ENCODE measurements at places on chromosomes 12 and 14.
A peak's percentile ranks its signal among the peaks of the same experiment; 100 is the strongest.

- DNase-seq, result no peak
These were observed 8.7 kb upstream of the ITFG2 start for GRCh38 chr12:2803635-2804392.

DNA sequence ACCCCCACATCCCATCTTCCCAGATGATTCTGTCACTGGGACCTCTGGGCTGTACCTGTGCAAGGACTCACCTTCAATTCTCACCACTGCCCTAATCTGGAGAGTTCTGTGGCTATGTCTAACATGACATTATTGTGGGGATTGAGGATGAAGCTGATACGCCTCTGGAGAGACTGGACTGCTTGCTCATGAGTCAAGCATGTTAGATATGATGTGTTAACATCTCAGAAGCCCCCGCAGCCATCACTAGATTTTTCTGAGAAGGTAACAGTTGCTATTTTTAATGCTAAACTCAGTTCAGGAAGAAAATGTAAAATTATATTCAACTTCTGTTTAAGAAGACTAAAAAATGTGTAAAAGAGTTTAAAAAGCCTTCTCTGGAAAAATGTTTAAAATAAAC is 25.7 kb downstream of the JKAMP start:
- DNase-seq, result no peak

DNA sequence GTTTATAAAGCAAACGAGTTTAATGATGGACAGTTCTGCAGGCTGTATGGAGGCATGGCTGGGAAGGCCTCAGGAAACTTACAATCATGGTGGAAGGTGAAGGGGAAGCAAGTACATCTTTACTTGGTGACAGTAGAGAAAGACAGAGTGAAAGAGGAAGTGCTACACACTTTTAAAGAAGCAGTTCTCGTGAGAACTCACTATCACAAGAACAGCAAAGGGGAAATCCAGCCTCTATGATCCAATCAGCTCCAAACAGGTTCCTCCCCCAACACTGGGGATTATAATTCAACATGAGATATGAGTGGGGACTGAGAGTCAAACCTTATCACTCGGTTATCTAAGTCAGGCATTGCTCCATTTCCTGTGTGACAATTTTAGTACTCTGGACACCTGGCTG is 189.9 kb upstream of the CNTN1 start:
- no peak for DNase-seq

DNA sequence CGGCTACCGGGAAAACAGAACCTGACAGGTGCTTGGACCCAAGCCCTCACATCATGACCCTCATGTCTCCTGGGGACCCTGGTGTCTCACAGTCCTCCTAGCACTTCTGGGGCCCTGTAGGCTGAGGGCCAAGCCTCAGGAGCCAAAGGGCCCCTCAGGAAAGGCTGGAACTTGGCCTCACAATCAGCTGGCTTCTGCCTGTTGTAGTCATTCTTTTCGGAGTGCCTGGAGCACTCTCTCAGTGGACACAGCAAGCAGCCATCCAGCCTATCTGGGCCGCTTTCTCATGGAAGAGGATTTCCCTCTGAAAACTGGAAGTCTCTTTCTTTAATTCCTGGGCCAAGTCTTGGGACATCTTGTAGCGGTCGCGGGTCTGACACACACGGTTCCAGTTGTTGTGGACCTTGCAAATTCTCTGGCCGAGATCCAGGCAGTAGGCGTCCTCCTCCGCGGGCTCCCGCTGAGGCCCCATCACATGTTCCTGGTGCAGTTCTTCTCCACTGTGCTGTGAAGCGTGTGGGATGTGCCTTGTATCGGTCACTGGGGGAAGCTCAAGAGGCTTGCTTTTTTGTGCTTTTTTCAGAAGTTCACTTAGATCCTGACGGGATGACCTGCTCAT is 169.3 kb downstream of the EMP1 start:
- DNase-seq, result no peak

DNA sequence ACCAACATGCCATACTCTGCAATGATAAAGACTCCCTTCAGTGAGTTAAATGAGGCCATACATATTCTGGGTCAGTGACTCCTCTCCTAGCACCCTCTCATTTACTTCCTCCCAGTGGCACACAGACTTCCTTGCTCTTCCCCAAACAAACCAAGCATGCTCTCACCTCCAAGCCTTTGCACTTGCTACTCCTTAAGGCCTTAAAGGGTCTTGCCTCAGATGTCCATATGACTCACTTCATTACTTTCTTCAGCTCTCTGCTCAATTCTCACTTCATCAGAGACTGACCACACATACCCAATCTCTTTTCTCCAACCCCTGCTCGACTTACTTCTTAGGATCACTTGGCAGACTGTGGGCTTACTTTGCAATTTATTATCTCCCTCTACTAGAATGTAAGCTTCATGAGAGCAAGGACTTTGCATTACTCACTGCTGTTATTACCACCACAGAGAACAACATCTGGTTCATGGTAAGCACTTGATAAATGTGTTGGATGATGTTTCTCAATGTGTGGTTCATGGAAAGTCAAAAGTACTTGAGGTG is 22.8 kb downstream of the DDX24 start:
- DNase-seq, result no peak

GRCh38 chr12:78236264-78236663 is 405.6 kb downstream of the NAV3 start:
- DNase-seq, result no peak

- DNase-seq, result no peak
These were observed 117.4 kb upstream of the SOX5 start for GRCh38 chr12:24066865-24067264.

- DNase-seq, result no peak
These were observed 111.9 kb downstream of the CALM1 start for GRCh38 chr14:90508536-90509254.

- DNase-seq, result no peak
These were observed 2.7 kb downstream of the CHST11 start for GRCh38 chr12:104459368-104459909.

- DNase-seq, result peak; percentile 2
These were observed 65.9 kb upstream of the WSCD2 start for GRCh38 chr12:108063192-108063591.

DNA sequence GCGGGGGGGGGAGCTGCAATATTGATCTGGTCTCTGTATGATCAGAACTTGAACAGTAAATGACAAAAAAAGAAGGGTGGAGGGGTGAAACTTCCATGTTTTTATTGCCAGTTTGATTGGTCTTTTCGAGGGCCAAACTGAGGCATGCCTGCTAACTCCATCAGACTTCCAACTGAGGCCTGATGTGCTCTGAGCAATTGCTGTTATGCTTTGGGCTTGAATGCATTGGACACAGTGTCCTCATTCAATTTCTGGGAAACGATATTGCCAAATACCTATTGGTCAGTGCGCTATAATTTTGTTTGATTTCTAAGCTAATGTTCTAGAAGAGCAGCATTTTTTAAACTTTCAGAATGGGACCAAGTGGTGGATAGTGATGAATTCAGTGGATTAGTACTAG is 2.1 kb upstream of the SLC38A2 start:
- DNase-seq, result no peak

DNA sequence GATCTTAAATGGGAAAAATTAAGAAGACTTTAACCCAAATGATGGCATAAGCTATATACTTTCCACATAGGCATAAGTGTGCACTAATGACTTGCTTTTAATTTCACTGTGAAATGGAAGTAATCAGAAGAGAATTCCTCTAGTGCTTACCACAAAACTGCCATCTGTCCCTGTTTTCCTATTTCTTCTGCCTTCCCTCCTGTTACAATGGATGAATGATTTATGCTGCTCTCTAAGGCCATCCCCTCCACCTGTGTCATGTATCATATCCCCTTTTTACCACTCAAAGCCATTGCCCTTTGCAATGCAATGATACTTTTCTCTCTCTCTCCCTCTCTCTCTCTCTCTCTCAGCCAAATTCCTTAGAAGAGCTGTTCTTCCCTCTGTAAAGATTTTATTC is 109.1 kb downstream of the C12orf50 start:
- no peak for DNase-seq

DNA sequence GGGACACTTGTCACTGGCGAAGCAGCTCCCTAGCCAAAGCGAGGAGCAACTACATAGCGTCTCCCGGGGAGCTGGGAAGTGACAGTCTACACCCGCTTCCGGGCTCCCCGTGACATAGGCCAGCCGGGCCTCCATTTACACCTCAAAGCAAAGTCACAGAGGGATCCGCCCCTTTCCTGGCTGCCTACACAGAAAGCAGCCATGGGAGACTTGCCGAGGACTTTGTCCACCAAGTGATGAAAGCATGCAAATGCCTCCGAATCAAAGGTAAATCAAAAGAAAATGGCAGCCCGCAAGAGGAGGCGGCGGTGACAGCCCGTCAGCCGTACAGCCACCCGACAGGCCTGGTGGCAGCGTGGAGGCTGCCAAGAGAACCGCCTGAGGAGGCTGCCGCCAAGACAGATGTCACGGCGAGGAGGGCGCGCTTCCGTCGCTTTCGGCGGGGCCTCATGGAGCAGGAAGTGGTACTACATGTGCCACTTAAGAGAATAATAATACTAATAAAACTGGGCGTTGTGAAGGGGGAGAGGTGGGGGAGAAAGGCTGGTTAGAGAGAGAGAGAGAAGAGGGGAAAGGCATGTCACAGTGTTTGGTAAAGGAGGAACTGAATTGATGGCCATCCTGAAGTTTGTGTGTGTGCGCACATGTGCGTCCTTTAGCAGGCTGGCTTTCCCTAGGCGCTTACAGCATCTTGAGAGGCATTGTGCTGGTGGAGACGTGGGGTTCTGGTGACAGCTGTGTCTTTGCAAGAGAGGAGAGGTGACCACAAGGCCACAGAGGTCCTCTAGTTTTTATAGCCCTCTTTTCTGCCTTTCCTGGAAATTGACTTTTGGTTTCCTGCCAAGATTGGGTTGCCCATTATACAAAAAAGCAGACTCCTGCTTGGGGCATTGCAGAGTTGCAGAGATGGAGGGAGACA is 661.7 kb downstream of the VRK1 start:
- peak; percentile 49 for DNase-seq

- no peak for DNase-seq
These were observed 12.4 kb upstream of the ETFBKMT start for GRCh38 chr12:31647086-31647491.

- DNase-seq, result no peak
These were observed 23.0 kb downstream of the OSBPL8 start for GRCh38 chr12:76536546-76536945.

DNA sequence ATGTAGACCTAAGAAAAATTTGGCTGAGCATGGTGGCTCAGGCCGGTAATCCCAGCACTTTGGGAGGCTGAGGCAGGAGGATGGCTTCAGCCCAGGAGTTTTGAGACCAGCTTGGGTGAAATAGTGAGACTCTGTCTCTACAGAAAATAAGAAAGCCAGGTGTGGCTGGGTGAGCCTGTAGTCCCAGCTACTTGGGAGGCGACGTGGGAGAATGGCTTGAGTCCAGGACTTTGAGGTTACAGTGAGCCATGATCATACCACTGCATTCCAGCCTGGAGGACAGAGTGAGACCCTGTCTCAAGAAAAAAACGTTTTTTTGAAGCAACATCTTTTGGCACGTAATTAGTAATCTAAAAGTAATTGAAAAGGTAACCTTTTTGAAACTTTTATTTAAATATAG is 70.9 kb downstream of the FERMT2 start:
- no peak for DNase-seq

GRCh38 chr12:47350062-47350408 is 270.3 kb upstream of the AMIGO2 start:
- no peak for DNase-seq

- no peak for DNase-seq
These were observed 881.5 kb downstream of the RPS29 start for GRCh38 chr14:48704639-48705038.

DNA sequence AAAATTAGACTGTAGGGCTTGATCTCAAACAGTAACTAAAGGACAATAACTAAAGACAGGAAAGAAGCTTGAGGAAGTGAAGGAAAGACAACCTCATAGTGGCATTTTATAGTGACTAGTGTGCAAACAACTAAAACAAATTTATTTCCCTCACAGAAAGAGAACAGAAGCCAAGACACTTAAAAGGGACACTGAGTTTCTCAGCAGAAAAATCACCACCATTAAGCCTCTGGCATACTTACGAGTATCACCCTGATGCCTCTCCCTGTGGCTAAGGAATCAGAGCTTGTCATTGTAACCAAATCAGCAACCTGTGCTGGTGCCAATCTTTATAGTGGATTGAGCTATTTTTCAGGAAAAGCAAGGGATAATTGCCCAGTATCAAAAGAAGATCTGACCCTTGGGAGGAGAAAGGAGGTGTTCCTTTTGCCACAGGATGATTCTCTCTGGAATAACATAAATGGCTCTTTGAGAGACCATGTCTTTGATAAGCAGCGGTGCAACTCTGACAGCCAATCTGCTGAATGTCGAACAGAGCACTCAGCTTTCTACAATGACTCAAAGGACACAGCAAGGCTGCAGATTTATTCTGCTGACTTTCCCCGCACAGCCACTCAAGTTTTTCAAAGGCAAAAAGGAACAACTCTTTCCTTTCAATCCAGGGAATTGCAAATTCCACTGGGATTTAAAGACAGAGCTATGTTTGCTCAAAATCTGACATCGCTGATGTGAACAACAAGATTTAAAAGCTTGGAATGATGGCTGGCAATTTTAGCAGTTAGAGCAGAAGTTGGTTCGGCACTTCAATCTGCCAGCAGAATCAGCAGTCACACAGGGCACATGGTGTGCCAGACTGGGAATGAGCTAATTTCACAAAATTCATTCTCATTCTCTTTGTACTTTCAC is 34.6 kb downstream of the ATF7 start:
- DNase-seq, result no peak

GRCh38 chr12:103207936-103208335 is 250.5 kb downstream of the ASCL1 start:
- DNase-seq, result peak; percentile 20

DNA sequence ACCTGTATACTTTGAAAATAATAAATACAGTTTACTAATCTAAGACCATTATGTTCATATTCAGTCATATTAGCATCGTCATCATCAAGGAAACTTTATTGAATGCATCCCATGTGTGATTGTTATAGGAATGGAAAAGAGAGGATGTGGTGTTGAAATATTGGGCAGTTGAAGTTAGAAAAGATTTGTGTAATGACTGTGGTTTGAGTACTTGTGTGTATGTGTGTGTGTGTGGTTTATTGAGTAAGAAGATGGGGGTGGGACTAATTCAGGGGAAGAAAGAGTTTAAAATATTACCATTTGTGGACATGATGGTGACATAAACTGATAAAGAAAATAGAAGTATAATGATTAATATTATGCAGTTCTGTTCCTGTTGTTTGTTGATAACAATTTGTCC is 238.7 kb upstream of the SEL1L start:
- no peak for DNase-seq

DNA sequence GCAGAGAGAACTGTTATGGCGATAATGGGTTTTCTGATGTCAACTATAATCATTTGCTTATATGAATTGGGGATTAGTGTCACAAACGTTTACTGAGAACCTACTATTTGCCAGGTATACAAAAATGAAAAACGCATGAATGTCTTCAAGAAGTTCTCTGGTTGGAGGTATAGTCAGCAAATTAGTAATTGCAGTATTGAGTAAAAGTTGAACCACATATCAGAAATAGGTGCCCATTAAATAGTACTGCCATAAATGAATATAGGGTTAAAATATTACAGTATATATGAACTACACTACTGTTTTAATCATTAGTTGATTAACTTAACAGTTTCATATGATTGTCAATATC is 60.0 kb downstream of the PTPRB start:
- no peak for DNase-seq

GRCh38 chr12:100720016-100720654 is 74.4 kb upstream of the ANO4 start:
- DNase-seq, result no peak

Data from NCI-H748 treated with DMSO at 0.1 percent for 48 hours (cell line).